ENCODE measurements at places on chromosomes 6 and 20. TPM values are rescaled to one million over a fixed set of nuclear protein-coding genes. Genes with fewer than 3 reads are reported as not detected.

Gene DEF6
- 0.13 TPM for polyA plus RNA-seq

Gene TMEM217
- polyA plus RNA-seq, result 2.0 TPM

- no peak overlapping the region for H3K27ac ChIP-seq
- no peaks in the 10 kb centered on the region for H3K4me1 ChIP-seq
- H3K27me3 ChIP-seq, result 0 out of 2 replicates have a peak, but pooled peaks cover 10% of the 10 kb centered on the region
- no peak overlapping the region for H3K4me3 ChIP-seq
- no peaks in the 10 kb centered on the region for H3K36me3 ChIP-seq
- DNase-seq, result no peak
Observed at GRCh38 chr20:48478806-48479585, 348.8 kb downstream of the PREX1 start.

- no peaks in the 10 kb centered on the region for H3K27me3 ChIP-seq
- H3K36me3 ChIP-seq, result no peaks in the 10 kb centered on the region
- no peaks in the 10 kb centered on the region for H3K4me1 ChIP-seq
- no peak overlapping the region for H3K4me3 ChIP-seq
- no peak for DNase-seq
Observed at GRCh38 chr6:162862462-162862861, 134.7 kb downstream of the PACRG start.
